ENCODE measurements at places on chromosomes 2 and 18. TPM values are rescaled to one million over a fixed set of nuclear protein-coding genes. Genes with fewer than 3 reads are reported as not detected.

SERPINB2 gene
- not detected for total RNA-seq

GRCh38 chr2:210429403-210430137, 47.0 kb downstream of the LANCL1 start:
- ATAC-seq = no peak

DNA sequence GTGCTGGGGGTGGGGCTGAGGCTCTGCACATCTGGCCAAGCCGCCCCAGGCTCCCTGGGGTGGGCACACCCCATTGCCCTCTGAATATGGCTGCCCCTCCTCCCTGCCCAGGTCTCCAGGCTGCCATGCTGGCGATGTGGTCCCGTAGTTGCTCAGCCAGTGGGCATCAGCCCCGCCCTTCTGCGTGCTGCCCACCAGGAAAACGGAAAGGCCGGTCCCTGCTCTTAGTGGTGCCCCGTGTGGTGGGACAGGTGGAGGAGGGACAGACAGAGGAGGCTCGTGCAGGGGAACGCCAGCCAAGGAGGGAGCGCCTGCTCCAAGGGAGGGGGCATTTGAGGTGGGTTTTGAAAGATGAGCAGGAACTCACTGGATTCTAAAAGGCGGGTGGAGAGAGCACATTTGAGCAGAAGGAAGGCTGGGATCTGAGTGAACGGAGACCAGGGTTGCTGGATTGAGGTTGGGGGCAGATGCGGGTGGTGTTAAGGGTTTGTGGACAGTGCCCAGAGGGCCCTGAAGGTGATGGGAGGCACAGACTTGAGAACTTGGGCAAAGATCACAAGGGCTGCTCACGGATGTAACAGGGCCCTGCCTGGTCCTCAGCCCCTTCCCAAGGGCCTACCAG, 6.7 kb upstream of the B3GNT7 start:
- peak; percentile 8 for ATAC-seq

DNA sequence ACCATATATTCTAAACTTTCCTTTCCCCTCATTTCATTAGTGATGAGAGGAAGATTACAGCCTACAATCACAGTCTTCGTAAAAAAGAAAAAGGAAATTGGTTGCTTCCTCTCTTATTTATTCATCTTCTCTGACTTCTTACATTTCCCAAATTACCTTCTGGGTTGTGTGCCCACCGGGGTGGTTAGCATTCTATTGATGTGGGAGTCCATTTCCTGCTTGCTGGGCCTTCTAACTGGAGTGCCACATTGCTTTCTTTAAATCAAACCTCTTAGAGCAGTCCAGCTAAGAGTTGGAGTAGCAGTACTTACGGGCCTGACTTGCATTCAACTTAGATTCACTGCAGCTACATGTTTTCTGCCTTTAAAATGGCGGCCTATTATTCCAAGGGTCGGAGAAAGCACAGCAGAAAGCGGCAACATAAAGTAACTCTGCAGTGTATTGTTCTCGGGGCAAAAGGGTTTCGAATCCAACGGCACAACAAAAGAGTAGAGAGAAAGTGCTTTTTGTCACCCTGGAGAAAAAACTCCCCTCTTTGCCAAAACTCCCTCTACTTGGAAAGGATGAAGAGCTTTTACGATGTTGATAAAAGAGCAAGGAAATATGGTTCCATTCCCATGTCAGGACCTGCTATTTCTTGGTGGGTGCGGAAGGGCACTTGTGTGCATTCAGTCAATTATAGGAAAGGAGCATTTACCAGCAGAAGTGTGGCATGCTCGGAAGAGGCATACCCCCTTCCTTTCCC, 110.6 kb upstream of the DLX2 start:
- peak; percentile 62 for ATAC-seq
